ENCODE measurements at places on chromosomes 7 and 10.

- peak; percentile 16 for DNase-seq
Measured at GRCh38 chr7:101066141-101066832, 19.0 kb upstream of the TRIM56 start.

GRCh38 chr7:99365318-99366141 is 9.0 kb upstream of the ARPC1B start:
- DNase-seq = no peak

DNA sequence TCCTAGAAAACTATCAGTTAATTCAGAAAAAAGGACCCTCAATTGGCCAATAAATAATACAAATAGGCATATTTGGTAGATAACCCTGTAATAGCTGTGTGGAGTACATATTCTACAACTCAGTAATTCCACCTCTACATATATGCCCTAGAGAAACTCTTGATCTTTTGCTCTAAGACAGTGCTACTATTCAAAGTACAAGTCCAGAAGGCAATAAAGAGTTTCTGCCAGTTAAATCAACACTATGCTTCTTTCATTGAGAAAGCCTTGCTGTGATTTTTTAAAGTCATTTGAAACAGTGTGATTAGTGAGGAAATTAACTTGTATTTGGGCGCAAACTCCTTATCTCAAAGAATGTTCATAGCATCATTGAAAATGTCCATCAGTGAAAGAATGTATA is 75.6 kb downstream of the ZNRF2 start:
- no peak for DNase-seq

DNA sequence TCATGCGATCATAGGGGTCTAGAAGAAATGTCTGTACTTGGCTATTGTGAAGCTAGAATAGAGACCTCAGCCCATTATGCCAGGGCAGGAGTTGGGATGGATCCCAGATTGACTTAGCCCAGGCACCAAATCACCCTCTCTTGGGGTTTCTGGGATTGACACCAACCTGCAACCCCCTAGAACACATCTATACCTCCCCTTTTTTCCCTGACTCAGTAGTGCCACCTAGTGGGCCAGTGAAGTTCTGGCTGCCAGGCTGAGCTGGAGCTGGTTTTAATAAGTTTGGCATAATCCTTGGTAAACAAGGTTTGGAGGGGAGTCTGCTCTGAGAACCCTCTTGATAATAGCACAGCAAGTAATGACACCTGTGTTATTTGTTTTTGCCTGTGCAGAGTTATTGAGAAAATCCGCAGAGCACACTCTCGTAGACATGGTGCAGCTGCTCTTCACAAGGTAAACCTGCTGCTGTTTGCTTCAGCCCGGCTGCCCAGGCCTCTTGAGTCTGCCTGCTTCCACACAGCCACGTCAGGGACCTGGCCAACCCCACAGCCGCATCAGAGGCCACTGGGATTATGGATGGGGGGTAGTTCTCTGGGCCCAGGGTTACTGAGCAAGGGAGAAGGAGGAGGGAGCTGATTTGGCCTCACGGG is 43.3 kb upstream of the NFKB2 start:
- DNase-seq = peak; percentile 79

DNA sequence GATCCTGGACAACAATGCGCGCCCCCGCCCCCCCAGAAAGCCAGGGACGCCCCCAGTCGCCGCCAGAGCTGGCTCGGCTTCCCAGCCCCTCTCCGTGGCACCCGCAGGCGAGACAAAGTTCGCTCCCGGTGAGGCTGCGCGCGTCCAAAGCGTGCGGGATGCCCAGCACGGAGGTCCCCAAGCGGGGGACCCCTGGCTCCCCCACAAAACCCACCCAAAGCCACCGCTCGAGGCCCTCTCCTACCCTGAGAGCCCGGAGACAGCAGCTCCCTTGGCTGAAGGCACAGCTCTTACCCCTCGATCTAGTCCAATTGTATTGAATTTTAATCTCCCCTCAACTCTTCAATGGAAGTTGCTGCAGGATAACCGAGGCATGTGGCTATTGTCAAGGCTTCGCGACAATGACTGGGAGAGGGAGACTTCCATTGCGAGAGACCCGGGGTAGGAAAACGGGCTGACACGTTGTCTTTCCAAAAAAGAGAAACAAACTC is 305.3 kb downstream of the PRPF18 start:
- peak; percentile 34 for DNase-seq

- DNase-seq = no peak
Measured at GRCh38 chr7:129252128-129252527, 27.3 kb downstream of the AHCYL2 start.

- peak; percentile 32 for DNase-seq
Measured at GRCh38 chr10:30036811-30037210, 22.6 kb downstream of the JCAD start.

DNA sequence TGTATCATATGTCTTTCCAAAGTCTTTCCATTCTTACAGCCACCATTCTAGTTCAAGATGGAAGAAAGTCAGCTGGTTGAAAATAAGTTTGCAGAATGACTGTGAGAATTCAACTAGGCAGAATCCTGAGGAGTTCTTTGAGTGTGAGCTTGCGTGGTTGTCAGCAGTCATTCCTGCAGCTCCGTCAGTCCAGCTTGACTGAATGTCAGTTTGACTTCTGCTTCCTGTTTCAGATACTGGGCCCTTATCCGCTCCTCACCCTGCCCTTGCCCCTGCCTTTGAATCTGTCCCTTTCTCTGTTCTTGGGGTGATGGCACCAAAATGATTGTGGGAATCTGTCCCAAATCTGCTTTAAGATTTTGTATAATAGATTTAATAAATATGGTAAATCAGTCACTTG is 27.8 kb downstream of the SLC26A5 start:
- DNase-seq = no peak

GRCh38 chr10:29692121-29692539 is 57.4 kb upstream of the SVIL start:
- peak; percentile 58 for DNase-seq

DNA sequence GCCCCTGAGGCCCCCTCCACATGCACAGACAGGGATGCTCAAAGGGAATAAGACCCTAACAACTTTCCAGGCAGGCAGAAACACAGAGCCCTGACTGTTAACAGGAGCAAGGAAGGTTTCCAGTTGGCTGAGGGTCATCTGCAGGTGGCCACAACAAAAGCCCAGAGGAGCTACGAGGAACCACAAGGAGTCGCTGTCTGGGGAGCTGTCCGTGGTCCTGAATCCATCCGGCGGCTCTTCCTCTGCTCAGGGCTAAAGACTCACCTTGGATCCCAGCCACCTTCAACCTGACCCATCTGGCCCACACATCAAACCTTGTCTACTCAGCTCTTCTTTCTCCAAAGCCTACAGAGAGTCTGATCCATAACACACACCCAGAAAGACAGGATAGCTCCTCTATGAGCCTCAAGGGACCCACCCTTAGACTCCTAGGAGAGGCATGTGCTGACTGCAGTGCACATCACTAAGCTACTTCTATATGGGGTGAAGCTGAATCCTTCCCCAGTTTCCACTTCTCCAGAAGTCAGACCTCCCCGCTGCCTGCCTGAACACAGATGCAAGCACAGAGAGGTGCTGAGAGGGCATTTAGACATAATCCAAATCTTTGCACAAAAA is 104.0 kb downstream of the SLIT1 start:
- peak; percentile 82 for DNase-seq

GRCh38 chr7:85172530-85172941 is 14.3 kb downstream of the SEMA3D start:
- peak; percentile 90 for DNase-seq

GRCh38 chr10:94217411-94217810 is 145.3 kb downstream of the NOC3L start:
- peak; percentile 17 for DNase-seq

GRCh38 chr7:116672596-116673456 is 830 bp downstream of the MET start:
- DNase-seq = peak; percentile 65

GRCh38 chr7:1662767-1663166 is 7.3 kb upstream of the ELFN1 start:
- DNase-seq = no peak

GRCh38 chr10:90148116-90148855 is 446.9 kb downstream of the KIF20B start:
- DNase-seq = peak; percentile 64

DNA sequence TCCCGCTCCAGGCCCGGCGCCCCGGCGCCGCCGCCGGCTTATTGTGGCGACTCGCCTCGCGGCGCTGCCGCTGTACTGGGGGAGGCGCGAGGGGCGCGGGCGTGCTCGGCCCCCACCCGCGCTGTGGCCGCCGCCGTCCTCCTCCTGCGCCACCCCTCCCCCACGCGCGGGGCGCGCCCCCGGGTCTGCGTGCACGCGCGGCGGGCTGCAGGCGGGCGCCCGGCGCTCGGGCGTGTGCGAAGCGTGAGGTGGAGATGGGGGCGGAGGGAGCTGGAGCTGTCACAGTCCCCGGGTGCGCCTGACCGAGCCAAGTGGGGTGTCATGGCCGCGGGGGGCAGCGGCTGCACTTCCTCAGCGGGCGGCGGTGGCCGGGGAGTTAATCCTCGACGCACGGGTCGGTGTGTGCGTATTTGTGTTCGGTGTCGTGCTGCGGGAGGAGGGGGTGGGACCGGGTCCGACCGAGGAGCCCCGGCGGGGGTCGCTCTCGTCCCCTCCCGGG is 672 bp downstream of the LCOR start:
- DNase-seq = peak; percentile 93

DNA sequence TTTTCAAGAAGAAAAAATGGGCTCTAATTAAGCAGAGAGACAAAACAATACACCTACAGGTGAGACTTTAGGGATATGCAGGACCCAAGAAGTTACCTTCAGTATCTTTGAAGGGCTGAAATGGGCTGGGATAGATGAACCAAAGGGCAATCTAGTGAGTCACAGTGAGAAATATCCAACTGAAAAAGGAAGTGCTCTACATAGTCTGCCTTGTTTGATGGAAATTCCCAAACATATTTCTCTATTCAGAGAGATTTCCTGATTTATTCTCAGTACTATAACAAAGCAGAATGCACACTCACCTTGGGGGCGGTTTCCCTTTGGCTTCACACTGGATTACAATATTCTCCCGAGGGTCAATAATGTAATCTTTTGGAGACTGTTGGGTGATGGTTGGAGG is 104.1 kb upstream of the LAMB4 start:
- no peak for DNase-seq

GRCh38 chr10:70891627-70892026 is 3.3 kb upstream of the PCBD1 start:
- no peak for DNase-seq

- no peak for DNase-seq
Measured at GRCh38 chr7:33061282-33061937, 1.2 kb downstream of the NT5C3A start.

GRCh38 chr10:77104459-77104980 is 533.1 kb downstream of the KCNMA1 start:
- peak; percentile 61 for DNase-seq

DNA sequence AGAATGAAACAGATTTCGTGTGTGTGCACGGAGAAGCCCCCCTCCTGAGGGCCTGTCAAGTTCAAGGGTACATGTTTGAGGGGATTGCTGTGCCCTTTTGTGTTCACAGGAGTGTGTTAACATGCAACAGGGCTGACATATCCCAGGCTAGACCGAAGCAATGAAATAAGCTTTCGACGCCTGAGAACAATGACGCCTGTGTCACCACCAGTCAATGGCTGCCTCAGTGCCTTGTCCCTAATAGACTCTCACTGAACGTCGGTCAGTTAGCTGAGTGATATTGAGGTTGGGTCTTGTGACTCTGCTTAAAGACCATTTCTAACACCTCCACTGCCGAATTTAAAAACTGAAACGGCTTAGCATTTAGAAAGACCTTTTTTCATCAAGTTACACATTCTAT is 175.2 kb upstream of the TCF7L2 start:
- DNase-seq = no peak

GRCh38 chr7:116810267-116811116 is 51.9 kb upstream of the CAPZA2 start:
- DNase-seq = no peak

- no peak for DNase-seq
Measured at GRCh38 chr10:51047857-51048256, 26.4 kb upstream of the PRKG1 start.

GRCh38 chr7:99191869-99192596 is 15.9 kb downstream of the KPNA7 start:
- no peak for DNase-seq

- DNase-seq = no peak
Measured at GRCh38 chr7:26447116-26447515, 155.5 kb downstream of the SNX10 start.

- DNase-seq = no peak
Measured at GRCh38 chr7:126495001-126495400, 757.7 kb downstream of the GRM8 start.

GRCh38 chr10:120392671-120393079 is 64.4 kb upstream of the PLPP4 start:
- DNase-seq = no peak

DNA sequence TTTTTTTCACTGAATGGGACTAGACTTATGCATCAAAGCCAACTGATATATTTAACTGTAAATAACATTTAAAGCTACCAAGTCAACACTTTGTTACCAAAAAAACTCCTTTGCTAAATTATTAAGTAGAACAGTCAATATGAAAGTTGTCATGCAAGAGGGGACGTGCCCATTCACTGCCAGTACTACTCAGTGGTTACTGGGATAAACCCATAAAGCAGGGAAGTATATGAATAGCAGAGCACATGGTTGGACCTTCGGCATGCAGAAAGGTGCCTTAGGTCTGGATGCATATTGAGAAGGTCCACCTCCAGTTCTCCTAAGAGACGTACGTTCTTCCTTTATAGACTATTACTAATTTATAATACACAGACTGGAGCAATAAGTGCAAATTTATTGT is 120.1 kb downstream of the SVOPL start:
- DNase-seq = no peak

DNA sequence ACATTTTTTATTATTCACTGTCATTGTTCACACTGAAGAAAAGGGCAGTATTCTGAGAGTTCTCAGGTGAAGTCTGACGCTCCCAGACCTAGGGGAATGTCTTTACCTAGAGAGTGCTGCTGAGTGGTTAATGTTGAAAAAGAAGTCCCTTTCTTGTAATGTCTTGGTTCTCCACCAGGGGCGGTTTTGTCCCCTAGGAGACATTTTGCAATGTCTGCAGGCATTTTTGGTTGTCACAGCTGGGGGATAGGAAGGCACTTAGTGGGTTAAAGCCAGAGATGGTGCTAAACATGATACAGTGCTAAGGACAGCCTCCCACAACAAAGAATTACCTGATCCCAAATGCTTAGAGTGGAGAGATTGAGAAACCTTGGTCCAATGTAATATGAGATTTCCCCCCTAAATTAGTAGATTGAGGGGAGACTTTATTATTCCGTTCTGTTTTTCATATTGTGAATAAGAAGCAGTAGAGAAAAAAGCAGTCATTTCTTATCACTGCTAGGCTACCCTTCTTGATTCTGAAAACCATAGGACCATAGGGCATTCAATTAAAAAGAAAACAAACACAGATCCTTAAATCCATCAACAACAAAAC is 13.1 kb downstream of the UMAD1 start:
- DNase-seq = no peak

GRCh38 chr7:82241356-82241755 is 202.2 kb downstream of the CACNA2D1 start:
- no peak for DNase-seq

DNA sequence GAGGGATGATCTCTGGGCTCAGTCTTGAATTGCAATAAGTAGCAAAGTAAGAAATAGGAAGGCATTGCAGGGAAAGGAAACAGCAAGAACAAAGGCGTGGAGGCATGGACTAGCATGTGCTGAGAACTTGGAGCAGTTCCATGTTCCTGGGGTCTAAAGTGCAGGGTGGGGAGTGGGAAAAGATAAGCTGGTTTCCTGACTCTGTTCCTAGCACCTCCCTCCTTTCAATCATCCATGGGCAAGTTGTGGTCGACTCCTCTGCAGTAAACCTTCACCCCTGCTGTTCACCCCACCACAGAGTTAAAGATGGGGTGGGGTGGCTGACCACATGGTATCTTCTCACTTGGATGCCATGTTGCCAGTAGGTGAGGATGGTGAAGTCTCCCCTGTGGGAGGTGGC is 29.6 kb downstream of the RPS24 start:
- no peak for DNase-seq
